HS-5 (cell line): ENCODE measurements at places on chromosomes 3 and 15.

DNA sequence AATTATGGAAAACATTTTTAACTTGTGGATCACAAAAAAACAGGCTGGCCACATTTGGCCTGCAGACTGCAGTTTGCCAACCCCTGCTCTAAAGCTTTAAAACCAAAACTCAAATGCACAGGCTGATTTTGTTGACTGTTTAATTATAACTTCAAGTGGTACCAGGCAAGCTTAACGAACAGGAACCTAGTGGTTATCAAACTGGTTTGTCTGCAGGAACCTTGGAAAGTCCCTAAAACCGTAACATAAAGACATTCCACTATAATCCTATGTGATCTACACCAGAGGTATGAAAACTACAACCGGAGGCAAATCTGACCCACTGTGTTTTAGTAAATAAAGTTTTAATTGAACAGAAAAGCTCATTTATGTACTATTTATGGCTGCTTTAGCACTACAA, 52.4 kb downstream of the TBL1XR1 start:
- no peak for DNase-seq

DNA sequence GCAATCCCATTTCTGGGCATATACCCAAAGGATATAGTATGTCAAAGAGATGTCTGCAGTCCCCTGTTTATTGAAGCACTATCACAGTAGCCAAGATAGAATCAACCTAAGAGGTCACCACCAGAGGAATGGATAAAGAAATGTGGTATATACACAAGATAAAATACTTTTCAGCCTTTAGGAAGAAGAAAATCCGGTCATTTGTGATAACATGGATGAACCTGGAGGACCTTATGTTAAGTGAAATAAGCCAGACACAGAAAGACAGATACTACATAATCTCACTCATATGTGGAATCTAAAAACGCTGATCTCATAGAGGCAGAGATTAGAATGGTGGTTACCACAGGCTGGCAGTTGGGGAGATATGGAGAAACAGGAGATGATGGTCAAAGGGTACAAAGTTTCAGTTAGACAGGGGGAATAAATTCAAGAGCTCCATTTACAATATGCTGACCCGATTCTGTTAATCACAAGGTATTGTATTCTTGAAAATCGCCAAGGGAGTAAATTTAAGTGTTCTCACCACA, 195.8 kb downstream of the MTHFS start:
- no peak for DNase-seq

DNA sequence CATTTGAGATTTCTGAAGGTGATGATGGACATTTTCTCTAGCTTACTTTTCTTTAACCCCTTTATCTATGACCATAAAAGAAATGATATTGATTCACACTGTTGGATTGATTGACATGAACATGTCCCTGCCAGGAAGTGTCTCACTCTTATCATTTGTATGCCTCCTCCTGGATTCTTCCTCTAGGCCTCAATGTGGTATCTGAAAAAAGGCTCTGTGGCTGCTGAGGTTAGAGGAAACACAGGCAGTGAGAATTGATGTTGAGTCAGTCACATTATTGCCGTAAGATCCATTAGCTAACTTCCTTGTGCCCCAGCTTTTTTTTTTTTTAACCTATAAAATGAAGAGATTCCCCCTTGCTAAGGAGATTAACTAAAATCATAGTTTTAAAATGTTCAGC, 8.0 kb upstream of the THRB start:
- no peak for DNase-seq

DNA sequence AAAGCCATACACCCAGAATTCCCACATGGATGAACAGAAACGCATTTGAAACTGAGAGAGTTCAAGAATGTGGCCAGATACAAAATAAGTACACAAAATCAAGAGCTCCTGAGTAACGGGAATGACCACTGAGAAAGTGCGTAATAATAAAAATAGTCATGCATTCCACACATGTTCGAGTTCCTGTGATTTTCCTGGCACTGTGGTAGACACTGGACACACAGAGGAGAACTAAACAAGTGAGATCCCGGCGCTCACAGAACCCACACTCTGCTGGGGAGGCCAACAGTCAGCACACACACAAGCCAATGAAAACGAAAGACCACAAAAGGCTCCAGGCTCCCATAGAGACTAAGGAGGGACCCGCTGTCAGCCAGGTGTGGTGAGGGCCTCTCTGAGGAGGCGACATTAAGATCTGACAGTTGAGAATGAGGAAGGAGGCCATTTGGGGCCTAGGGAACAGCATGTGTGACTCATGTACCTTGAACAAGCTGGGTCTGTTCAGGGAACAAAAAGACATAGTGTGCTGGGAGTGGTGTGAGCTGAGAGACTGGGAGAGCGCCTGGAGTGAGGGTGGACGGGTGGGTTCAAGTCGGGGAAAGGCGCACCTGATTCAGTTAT, 5.1 kb downstream of the FAM107A start:
- no peak for DNase-seq

- no peak for DNase-seq
Observed at GRCh38 chr15:66154581-66154980, 99.0 kb downstream of the MEGF11 start.

GRCh38 chr3:102941786-102942185, 507.0 kb downstream of the ZPLD1 start:
- no peak for DNase-seq

DNA sequence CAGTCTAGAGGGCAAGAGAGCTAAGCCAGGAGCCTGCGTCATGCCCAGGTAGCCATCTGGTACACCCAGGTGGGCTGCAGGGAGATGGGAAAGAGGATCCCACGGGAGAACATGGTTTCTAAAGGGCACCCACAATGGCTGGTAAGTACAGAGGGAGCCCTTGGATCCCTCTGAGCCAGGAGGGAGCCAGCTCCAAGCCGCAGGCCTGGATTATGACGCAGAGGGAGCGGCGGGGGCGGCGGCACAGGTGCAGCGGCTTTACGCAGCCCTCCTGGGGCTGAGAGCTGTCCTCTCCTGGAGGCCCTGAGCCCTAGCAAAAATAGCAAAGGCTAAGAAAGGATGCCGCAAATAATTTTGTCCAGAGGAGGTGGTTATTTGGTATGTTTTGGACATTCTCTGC, 2.8 kb downstream of the CAV3 start:
- DNase-seq, result no peak

GRCh38 chr15:60091157-60091556, 87.0 kb downstream of the FOXB1 start:
- DNase-seq, result peak; percentile 83

- DNase-seq, result no peak
Observed at GRCh38 chr15:63156755-63157117, 541 bp downstream of the RPS27L start.

DNA sequence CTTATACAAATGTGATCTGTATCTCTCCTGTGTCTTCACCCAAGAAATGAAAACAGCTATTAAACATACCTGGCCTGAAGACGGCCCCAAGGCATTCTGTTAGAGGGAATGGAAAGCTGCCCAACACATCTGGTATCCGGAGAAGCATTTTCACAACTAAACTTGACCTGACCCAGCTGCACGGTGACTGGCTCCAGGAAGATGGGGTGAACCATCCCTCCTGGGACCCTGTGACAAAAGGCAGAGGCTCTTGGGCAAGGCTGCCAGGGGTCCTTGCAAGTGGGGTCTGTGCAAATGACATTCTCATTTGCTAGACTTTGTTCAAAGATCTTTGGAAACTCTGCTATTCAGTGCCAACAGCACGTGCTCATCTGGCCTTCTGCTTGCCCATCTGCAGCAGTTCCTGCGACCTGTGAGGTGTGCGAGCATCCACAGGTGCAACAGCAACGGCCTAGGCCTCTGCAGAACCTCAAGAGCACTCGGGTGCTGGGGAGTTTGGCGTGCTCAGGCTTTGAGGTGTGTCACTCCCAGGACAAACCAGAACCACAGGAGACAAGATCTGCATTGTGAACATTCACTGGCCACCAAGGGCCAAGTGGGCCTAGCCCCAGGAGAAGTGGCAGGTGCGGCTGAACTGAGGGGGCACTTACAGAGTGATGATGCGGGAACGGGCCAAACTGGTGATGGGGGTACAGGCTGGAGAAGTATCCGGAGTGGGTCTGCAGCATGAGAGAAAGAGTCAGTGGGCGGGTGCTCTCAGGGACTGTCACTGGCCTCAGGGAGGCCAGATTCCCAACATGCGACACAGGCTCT, 71.8 kb downstream of the SENP2 start:
- DNase-seq, result no peak

- no peak for DNase-seq
Observed at GRCh38 chr3:173709026-173709425, 311.5 kb downstream of the NLGN1 start.

- no peak for DNase-seq
Observed at GRCh38 chr3:139546772-139547171, 7.2 kb upstream of the RBP1 start.

DNA sequence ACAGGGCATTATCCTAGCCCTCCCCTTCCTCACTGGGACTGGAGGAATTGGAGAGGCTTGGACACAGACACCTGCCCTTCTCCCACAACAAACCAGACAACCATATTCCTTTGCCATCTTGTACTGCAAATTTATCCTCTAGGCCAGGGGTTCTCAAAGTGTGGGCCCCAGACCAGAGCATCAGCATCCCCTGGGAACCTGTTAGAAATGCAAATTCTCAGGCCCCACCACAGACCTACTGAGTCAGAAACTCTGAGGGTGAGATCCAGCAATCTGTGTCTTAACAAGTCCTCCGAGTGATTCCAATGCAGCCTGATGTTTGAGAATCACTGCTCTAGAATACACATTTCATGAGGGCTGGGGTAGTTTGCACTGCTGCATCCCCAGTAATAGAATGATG, 115.4 kb downstream of the OXNAD1 start:
- DNase-seq, result no peak

- DNase-seq, result no peak
Observed at GRCh38 chr15:40909662-40910630, 15.7 kb downstream of the VPS18 start.

GRCh38 chr3:28291577-28291976, 50.2 kb downstream of the CMC1 start:
- no peak for DNase-seq

GRCh38 chr15:73969151-73969759, 22.8 kb downstream of the STOML1 start:
- no peak for DNase-seq

- no peak for DNase-seq
Observed at GRCh38 chr15:101313041-101313761, 18.2 kb upstream of the SNRPA1 start.

GRCh38 chr3:152628496-152628895, 206.4 kb upstream of the P2RY1 start:
- no peak for DNase-seq

DNA sequence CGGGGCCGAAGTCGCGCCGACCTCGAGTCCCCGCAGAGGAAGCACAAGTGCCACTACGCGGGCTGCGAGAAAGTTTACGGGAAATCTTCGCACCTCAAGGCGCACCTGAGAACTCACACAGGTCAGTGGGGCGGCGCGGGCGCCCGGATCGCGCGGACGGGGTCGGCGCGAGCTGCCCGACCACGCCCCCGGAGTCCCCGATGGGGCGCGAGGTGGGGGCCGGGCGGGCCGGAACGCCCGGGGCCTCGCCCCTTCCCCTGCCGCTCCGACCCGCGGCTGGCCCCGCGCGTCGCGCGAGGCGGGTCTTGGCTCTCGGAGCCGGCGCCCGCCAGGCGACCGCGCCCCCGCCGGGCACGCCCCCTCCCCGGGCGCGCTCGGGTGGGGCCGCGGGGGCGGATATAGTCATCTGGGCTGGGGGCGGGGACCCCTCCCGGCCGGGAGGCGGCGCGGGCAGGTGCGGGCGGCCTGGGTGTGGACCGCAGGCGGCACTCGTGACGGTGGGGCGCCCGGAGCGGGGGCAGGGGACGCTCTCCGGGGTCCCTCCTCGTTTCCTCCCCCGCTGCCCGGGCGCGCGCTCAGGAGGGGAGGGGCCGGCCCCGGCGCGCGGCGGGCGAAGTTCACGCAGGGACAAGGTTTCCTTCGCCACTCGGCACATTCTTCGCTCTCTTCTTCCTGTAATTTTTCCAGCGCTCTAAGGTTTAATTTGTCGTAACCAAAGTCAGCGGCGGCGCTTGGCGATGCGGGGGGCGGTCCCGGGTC, 1.2 kb downstream of the KLF13 start:
- DNase-seq, result no peak

DNA sequence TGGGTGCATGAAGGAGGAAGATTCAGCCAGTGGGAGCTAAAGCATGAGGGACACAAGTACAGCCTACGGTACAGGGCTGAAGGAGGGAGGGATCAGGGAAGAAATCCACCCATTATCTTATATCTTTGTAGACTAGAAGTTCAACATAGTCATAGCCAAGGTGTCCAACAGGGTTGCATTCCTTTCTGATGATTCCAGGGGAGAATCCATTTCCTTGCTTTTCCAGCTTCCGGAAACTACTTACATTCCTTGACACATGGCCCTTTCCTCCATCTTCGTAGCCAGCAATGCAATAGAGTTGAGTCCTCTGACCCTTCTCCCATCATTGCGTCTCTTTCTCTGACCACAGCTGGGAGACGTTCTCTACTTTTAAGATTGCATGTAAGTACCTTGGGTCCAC, 471.0 kb upstream of the SEMA6D start:
- no peak for DNase-seq

DNA sequence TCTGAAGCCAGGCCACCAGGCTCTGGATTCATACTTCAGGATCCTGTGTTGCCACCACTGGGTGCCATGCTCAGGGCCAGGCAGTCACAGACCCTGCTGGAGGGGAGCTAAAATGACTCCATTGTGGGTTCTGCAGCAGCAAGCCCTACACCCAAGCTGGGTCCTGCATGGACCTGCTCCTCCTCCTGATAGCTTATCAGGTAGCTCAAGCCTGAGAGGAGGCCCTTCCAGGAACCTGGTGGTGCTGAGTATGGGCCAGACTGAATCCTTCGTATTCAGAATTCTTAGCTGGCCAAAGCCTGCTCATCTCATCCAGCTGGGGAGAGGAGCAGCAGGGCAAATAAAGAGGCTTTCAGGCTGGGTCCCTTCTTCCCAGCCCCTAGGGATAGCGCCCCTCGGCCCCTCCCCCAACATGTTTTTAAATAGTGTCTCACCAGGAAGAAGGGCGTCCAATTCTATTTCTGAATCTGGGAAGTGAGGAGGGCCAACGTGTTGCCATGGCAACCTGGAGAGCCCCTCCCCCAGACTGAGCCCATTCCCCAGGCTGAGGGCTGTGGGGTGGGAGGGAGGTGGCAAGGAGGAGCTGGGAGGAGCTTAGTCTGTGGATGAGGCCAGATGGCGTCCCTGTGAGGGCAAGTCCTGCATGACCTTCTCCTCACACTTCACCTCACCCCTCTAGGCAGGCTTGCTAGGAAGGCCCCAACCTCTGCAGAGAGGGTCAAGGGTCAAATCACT, 11.0 kb upstream of the CAMKV start:
- DNase-seq, result no peak

DNA sequence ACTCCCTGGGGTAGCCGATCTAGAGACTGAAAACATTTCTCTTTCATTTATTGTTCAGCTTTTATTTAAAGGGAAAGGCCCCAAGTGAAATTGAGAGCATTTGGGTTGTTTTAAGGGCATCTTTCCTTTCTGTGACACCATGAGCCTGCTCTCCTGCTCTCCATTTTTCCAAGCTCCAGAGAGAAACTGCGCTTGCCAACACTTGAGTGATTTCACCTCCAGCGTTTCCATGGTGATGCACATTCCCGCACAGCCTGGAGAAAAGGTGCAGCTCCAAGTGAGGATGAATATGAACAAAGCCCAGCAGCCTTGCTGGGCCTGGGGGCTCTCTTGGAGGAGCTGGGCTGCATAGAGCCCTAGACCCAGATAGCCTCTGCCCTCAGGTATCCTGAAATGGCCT, 159.2 kb upstream of the PPP2R3A start:
- no peak for DNase-seq
